ENCODE measurements at places on chromosomes 3 and 15. TPM values are rescaled to one million over a fixed set of nuclear protein-coding genes. Genes with fewer than 3 reads are reported as not detected.

BAHD1 gene
- total RNA-seq: 49.1 TPM

ZNF385D gene
- 9.0 TPM for total RNA-seq

PLA2G4D gene
- total RNA-seq: 0.07 TPM

SPTBN5 gene
- total RNA-seq: 2.0 TPM

PSTPIP1 gene
- 1.3 TPM for total RNA-seq

C15orf40 gene
- 27.5 TPM for total RNA-seq

LYZL4 gene
- total RNA-seq: not detected

GABRR3 gene
- total RNA-seq: not detected

LRRFIP2 gene
- total RNA-seq: 23.7 TPM

GCNT3 gene
- total RNA-seq: 0.20 TPM

DNA sequence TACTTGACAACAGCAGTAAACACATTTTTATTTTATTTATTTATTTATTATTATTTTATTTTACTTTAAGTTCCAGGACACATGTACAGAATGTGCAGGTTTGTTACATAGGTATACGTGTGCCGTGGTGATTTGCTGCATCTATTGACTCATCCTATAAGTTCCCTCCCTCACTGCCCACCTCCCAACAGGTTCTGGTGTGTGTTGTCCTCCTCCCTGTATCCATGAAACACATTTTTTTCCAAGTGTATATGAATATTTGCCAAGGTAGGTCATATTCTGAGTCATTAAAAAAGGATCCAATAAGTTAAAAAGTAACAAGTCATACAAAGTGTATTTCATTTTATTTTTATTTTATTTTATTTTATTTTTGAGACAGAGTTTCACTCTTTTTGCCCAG, 567.3 kb upstream of the KCNMB2 start:
- DNase-seq: no peak

GRCh38 chr3:123660141-123660675, 75.4 kb upstream of the HACD2 start:
- DNase-seq: no peak

- no peak for DNase-seq
Measured at GRCh38 chr15:95293456-95294031, 1037.0 kb upstream of the NR2F2 start.

DNA sequence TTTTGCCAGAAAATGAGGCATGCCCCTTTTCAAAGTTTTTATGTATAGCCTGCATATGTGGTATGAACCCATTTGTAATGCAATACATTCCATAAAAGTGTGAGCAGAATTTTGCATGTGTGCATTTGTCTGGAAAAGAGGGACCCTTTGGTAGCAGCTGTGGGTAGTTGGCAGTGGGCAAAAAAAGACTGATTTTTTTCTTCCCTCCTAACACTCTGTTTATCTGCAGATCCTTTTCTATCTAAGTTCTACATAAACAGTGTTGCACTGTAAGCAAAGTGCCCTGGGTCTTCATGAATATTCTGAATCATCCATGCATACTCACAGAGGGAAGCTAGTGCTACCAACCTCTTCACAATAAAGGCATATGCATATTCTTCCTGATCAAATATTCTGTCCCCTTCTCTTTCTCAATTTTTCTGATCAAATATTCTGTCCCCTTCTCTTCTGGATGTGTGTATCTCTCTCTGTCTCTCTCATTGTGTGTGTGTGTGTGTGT, 211.2 kb upstream of the EIF1B start:
- DNase-seq: no peak

- no peak for DNase-seq
Measured at GRCh38 chr15:49315391-49315823, 107.6 kb upstream of the FGF7 start.

- DNase-seq: no peak
Measured at GRCh38 chr15:93168910-93169309, 79.9 kb upstream of the RGMA start.

- no peak for DNase-seq
Measured at GRCh38 chr3:15973940-15974339, 176.2 kb upstream of the ANKRD28 start.

DNA sequence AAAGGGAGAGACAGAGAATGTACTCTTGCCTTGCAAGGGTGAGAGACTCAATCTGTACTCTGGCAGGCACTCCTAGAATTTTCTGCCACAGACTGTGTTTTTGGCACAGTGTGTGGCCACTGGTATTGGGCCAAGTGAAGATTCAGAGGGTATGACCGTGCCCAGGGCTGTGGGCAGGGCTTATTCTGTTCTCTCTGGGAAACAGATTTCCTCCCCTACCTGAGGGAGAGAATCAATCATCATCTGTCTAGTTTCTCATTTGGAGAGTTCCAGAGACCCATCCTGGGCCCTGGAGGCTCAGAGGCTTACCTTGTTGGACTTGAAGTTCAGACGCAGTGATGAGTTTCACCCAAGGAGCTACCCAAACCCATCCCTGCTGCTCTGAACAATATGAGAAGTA, 28.2 kb downstream of the CSTA start:
- no peak for DNase-seq

- no peak for DNase-seq
Measured at GRCh38 chr15:77500989-77501388, 80.3 kb downstream of the HMG20A start.

GRCh38 chr3:45583021-45583851, 11.3 kb upstream of the LIMD1 start:
- no peak for DNase-seq

DNA sequence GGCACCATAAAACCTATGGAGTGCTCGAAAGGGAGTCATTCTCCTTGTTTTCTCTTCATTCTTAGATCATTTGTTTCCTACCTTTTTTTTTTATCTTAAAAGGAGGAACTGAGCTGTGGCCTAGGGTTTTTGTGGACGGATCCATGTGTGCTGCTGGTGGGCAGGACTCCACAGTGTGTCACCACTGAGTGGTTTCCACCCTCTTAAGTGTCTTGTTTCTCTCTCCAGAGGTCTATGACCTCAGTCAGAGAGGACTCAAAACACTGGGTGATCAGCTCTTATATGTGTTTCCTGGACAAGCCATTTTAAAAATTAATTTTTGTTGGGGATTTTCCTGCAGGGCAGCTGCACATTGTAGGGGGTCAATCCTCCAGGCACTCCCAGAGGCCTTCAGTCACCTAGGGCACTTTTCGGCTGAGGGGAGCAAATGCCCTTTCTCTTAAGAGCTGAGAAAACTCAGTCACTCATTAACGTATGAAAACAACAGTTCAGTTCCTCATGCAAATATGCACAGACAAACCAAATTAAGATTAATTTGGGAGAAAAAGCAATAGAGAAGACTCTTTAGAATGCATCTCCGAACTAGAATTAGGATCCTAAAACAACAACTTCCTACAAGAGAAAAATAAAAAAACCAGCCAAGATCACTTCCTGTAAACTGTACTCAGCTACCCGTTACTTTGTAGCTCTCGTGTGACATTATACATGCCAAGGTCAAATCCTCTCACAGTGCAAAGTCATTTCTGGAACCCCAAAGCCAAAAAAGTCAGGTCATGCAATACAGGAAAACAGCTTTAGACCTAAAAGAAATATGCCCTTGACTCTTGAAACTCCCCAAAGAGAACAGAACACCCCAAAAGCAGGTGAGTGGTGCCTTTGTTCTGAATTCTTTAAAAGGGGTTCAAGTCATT, 27.6 kb upstream of the FAM3D start:
- no peak for DNase-seq

GRCh38 chr3:126704494-126705214, 614 bp downstream of the CHCHD6 start:
- no peak for DNase-seq

DNA sequence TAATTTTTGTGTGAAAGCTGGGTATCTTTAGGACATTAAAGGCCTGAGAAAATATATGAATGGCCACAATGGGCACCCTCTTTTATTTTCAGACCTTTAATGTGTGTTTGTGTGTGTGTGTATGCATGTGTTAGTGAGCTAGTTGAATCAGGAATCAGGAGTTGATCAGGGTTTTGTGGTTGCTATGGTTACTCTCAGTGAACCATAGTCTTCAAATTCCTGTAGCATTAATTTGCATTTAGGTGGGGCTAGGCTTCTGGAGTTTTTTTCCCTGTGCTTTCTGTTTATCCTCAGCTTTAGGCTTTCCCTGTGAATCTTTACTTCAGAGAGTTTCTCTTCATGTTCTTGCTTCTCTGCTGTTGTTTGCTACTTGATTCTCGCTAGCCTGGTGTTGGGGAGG, 122.0 kb upstream of the ONECUT1 start:
- no peak for DNase-seq

DNA sequence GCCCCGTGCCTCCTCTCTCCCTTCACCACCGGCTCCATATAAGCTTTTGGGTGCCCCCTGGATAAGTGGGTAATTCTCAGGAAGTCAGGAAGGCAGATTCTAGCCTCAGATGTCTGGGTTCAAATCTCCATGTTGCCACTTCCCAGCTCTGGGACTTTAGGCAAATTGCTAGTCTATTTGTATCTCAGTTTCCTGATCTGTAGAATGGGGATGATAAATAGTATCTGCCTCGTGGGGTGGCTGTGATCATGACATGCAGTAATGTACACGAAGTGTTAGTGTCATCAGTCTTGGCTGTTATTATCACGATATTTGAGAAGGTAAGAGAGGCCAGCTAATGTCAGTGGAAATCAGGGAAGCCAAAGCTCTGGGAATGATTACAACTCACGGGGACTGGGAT, 43.3 kb downstream of the MUC4 start:
- DNase-seq: no peak

- no peak for DNase-seq
Measured at GRCh38 chr3:154977666-154978065, 102.5 kb upstream of the MME start.

GRCh38 chr3:108507902-108508301, 2.5 kb downstream of the MYH15 start:
- DNase-seq: no peak

DNA sequence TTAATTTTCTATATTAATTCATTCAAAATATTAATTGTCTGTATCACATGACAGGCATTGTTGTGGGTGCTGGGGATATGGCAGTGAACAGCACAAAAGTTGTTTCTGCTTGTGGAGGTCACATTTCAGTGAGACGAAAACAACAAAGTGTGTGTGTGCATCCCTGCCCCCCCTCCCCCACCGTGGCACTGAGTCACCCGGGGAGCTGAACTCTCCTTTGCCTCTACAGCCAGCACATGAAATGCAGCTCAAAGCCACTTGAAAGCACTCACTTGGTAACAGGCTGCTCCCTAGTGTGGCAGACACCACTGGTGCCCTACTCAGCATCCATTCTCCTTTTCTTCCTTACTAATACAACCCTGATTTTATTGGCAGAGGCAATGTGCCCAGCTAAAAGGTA, 16.9 kb upstream of the SCAMP5 start:
- no peak for DNase-seq

DNA sequence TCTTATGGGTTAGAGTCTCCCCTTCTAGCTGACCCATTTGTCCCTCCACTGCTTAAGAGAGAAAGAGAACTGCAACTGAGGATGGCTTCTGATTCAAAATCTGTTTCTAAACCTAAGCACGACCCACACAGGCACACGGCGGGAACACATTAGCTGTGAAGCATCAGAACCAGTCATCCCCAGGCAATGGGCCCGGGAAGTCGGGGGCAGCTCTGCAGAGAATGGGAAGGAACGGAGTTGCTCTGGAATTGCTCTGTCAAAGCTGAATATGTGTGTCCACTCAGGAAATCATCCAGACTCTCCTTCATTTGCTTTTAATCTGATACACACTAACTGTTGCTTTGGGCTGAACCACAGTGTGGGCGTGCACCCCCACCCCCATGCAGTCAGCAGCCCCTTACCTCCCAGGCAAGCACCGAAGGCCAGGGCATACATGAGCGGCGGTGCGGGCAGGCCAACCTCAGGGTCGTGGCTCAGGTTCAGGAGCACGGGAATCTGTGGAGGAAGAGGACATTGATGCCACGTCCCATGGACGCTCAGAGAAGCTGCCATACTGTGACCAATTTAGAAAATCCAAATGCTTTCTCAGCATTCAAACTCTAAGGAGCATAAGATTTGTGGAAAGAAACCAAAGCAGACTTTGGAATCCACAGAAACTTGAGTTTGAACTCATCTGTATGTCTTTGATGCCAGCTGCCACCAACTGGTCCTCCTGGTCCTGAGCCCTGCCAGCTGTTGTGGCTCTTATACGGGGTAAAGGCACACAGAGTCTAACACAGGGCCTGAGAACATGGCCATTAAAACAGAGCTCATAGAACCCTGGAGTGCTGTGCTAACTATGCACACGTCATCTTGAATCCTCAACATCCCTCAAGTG, 247.9 kb downstream of the OCA2 start:
- DNase-seq: no peak

DNA sequence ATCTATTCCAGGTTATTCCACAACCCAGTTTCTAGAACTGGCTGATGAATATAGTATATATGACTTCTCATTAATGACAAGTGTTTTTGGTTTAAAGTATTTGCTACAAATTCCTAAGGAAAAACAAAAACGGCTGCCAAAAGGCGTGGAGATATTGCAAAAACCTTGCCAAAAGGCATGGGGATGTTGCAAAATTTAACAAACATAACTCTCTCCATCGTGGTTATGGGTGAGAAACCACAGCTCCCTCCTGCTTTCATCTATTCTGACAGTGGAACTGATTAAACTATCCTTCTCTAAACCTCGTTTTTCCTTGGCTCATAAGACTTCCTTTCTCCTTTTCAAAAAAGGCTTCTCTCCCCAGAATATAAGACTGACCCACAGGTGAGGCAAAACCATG, 342.0 kb upstream of the PDZRN3 start:
- no peak for DNase-seq

- DNase-seq: no peak
Measured at GRCh38 chr3:133152056-133152455, 113.9 kb downstream of the TMEM108 start.

DNA sequence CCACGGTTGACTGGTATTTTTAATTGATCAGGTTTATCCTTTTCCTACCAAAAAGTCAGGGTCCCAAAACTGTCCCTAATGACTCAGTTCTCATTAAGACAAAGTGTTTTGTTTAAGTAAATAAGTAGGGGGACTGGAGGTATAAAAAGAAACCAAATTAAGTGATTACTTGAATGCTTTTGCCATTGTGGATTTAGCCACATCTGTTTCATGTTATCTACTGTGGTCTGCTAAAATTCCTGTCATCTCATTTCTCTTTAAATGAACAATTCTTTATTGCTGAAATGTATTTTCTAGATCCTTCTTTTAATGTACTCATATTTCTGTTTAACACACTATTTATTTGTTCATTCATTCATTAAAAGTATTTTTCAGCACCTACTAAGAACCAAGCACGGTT, 625.9 kb upstream of the ADAMTS9 start:
- no peak for DNase-seq

GRCh38 chr3:111796566-111796965, 62.5 kb upstream of the PHLDB2 start:
- DNase-seq: no peak
